ENCODE measurements at places on chromosomes 11 and 22.

DNA sequence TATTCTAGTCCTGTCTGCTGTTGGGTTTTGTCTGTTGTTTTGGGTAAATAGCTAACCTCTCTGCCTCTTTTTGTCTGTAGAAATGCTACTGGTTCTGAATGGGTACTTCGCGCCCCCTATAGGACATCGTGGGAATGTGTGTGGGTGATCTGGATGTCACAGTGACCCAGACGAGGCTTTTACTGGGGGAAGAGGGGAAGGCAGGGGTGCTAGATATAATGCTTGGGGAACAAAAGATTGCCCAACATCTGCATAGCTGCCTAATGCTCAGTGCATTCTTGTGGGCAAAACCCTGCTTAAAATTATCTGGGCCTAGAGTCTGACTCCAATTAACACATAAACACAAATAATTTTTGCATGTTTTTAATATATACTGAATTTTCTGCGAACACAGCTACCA is 57.7 kb downstream of the BMAL1 start:
- DNase-seq = peak; percentile 62

DNA sequence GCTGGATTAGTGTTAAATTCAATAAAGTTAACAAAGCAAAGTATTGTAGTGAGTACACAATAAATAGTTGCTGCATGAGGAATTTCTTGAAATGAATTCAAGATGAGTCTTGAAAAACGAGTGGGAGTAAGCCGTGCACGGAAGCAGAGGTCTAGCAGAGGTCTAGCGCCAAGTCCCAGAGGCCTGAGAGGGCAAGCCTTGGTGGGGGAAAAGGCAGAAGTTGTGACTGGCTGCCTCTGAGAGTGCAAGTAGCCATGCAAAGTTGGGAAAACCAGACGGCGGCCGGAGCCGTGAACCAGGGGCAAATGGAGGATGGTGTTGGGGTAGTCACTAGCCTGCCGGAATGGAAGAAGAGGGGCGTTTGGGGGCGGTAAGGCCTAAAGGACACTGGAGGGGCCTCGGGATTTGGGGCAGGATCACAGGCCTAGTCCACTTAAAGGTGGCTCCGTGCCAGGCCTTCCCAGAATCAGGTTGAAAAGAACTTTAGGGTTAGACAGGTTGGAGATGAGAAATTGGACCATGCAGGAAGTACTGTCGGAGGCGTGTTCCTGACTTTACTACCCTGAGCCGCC is 379 bp upstream of the SLC3A2 start:
- peak; percentile 81 for DNase-seq

GRCh38 chr22:45919504-45920286 is 57.3 kb downstream of the WNT7B start:
- DNase-seq = peak; percentile 55

- no peak for DNase-seq
Measured at GRCh38 chr22:20112623-20113511, 3.0 kb upstream of the RANBP1 start.

DNA sequence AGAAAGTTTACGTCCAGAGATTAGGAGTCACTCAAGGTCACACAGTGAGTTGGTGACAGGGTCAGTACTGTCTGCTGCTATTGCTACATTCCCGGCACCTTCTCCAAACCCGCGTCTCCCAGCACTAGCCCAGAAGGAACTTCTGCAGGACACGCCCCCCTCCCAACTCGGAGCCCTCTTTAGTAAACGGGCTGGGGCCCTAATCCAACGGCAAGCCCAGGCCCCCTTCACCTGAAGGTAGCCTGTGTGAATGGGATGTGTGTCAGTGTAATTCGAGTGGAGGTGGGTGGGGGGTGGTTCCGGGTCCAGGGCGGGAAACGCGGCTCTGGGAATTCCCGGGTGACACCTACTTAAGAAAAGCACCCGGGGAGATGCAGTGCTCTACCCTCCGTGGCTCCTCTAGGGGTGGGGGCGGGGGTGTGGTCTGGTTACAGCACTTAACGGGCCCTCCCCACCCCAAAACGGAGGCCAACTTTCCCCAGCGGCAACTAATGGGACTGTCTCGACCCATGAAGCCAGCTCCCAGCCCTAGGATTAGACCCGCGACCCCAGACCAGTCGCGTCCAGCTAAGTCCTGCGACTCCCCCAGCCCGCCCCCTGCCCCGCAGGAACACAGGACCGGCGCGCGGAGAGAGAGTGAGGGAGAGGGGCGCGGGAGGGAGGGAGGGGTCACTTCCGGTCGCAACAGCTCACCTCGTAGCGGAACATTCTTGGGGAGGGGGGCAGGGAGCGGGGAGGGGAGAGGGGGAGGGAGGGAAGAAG is 468 bp downstream of the PATL1 start:
- DNase-seq = peak; percentile 49

- no peak for DNase-seq
Measured at GRCh38 chr11:62140304-62141110, 16.7 kb downstream of the INCENP start.

DNA sequence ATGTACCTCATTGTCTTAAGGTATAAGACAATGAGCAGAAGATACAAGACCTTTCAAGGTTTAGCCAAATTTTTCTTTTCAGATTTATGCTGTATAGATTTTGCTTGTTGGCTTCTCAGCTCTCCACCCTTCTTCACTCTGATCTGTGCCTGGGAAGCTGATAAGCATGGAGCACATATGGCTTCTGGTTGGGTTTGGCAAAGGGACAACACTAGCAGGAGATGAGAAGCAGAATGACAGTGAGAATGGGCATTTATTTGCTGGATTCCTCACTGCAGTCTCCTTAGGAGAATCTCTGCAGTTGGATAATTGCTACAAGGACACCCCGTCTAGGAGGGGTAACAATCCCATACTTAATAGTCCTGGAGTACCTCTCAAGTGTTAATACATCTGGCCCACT is 474.8 kb upstream of the CCDC90B start:
- DNase-seq = no peak

GRCh38 chr11:58770627-58771457 is 39.1 kb upstream of the GLYAT start:
- peak; percentile 95 for DNase-seq

GRCh38 chr11:103807806-103808205 is 228.6 kb upstream of the DDI1 start:
- peak; percentile 38 for DNase-seq

- no peak for DNase-seq
Measured at GRCh38 chr11:117752721-117753237, 44.2 kb downstream of the DSCAML1 start.

DNA sequence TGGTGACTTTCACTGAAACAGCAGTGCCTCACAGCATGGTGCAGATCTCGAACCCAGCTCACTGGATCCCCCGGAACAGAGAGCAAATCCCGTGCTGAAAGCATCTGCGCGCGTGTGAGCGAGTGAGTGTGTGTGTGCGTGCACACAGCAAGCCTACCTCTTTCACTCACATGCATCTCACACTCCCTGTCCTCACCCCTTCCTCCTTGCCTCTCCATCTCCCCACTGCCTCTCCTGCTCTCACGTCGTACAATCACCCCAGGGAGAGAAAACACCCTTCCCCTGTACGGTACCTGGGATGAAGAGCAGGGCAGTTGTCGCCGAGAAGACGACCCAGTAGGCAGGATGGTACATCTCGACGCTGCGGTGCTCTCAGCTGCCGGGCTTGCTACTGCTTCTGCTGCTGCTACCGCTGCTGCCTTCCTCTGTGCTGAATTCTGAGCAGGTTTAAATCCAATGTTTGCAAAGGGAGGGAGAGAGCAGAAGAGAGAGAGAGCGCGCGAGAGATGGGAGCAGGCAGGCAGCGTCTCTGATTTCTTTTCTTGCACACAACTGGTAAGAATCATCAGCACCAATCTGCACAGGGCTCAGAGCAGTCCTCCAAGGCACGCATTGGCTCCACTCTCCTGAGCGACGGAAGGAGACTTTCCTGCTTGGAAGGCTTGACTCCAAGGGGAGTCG is at the start of gene OPCML:
Gene OPCML, minus strand, starts transcription at position 531 of the 681 bp plus-strand sequence.
- no peak for DNase-seq

DNA sequence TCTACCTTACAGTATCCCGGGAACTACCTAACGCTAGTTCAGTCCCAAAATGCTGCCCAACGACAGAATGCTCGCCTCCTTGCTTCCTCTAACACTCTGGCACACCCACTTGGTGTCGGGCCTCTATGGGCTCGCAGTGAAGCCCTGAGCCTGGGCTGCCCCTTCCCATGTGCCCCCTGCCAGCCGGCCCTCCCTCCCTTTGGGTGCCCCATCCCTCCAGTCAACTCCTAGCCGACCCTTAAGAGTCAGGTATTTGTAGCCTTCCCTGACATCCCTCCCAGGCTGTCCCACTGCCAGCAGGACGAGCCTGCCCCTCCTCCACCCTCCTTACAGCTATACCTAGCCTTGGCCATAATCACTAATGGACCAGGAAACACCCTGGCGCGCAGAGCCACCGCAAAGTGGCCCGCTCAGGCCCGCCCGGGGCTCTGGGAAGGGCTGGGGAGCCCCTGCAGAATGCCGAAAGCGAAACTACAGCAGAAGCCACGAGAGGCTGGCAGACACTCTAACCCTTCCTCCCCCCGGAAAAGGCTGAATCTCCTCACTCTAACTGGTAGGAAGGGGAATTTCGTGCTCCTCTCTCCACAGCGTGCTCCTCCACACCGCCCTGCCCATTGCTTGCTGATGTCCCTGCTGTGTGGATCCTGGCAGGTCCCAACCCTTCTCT is 8.2 kb downstream of the CBX7 start:
- peak; percentile 12 for DNase-seq

DNA sequence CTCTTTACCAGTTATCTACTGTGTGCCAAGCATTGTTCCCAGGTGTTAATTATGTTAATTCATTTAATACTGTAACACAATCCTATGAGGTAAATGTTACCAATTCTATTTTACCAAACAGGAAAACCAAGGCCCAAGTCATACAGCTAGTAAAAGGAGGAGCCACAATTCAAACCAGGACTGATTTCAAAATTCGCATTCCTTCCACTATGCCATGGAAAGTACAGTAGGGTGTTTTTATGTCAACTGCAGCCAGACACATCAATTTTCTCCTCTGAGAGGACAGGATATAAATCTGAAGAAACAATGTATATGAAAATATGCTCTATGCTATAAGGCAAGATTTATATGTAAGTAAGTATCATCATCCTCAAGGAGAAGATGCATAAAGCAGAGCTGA is 104.3 kb downstream of the RPL27A start:
- DNase-seq = no peak

DNA sequence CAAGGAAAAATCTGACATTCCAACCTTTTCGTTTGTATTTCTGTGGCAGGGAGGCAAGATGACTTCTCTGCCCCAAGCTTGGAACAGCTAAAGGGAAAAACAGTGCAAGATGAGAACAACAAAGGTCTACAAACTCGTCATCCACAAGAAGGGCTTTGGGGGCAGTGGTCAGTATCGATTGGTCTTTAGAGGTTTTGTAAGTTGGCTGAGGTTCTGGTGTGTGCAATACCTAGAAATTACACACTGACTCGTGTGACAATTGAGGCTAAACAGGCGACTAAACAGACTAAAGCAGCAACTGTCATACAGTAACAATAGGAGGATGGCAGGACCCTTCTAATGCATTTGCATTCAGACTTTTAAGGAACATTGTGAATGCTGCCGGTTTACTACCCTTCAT is 994 bp downstream of the DEPDC5 start:
- no peak for DNase-seq

DNA sequence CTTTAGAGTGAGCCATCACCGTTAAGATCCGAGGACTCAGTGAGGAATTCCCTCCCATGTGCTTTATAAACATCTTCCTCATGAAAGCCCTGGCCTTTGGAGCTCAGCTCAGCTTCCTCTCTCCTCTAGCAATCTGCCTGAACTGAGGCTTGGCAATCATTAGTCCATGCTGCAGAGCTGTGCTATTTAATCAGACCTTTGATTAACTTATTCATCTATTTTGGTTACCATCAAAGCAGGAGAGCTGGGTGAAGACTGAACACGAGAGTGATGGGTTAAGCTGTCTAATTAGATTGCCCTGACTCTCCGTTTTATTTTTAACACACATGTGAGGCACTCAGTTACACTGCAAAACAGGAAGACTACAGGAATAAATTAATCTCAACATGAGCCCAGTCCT is 351.3 kb downstream of the LARGE1 start:
- DNase-seq = no peak

DNA sequence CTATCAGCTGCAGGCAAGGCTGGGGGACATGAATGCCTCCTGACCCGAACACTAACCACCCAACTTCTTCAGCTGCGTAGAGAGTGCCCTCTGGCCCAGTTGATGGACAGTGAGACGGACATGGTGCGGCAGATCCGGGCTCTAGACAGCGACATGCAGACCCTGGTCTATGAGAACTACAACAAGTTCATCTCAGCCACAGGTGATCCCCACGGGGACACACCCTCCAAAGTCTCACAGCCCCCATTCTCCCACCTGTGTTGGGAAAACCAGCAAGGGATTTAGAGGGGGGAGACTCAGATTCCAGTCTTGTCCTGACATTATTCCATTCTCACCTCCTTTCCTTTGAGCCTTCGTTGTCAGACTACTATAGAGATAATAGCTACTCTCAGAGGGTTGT is 912 bp downstream of the VPS51 start:
- DNase-seq = no peak

- peak; percentile 49 for DNase-seq
Measured at GRCh38 chr11:18768472-18768901, 23.1 kb downstream of the PTPN5 start.

DNA sequence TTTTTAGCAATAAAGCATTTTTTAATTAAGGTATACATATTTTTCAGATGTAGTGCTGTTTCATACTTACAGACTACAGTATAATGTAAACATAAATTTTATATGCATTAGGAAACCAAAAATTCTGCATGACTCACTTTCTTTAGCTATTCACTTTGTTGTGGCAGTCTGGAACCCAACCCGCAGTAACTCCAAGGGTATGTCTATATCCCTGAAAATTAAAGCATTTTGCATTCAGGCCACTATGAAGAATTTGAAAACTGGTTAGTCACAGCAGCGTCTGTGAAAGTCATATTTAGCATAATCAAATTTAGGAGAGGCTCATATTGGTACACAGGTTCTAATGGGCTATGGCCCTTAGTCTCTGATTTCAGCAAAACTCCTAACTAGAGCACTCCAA is 46.8 kb downstream of the BBOX1 start:
- peak; percentile 63 for DNase-seq

GRCh38 chr11:104547996-104548661 is 350.1 kb downstream of the CASP12 start:
- peak; percentile 89 for DNase-seq

DNA sequence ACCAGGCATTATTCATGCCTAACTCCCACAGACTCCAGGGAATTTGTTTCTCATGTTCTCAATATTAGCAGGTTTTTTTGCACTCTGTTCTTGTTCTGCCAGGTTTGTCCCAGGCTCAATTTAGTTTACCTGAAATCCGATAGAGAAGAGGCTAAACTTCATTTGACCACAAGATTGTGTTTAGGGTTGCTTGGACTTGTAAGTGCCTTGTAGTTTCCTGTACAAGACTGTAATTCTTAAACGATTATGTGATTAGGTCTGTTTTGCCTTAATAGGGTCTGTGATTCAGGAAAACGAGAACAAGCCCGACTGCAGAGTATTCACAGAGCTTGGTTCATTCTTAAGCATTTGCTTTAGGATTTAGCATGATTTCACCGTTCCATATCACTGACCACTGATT is 1.8 kb downstream of the PRSS23 start:
- DNase-seq = peak; percentile 80

GRCh38 chr11:4064278-4064955 is 30.2 kb upstream of the RRM1 start:
- no peak for DNase-seq

- no peak for DNase-seq
Measured at GRCh38 chr11:14374922-14375830, 16.2 kb upstream of the RRAS2 start.
